PC-3 (cell line): ENCODE measurements at places on chromosomes 4 and X. TPM values are rescaled to one million over a fixed set of nuclear protein-coding genes. Genes with fewer than 3 reads are reported as not detected.

DNA sequence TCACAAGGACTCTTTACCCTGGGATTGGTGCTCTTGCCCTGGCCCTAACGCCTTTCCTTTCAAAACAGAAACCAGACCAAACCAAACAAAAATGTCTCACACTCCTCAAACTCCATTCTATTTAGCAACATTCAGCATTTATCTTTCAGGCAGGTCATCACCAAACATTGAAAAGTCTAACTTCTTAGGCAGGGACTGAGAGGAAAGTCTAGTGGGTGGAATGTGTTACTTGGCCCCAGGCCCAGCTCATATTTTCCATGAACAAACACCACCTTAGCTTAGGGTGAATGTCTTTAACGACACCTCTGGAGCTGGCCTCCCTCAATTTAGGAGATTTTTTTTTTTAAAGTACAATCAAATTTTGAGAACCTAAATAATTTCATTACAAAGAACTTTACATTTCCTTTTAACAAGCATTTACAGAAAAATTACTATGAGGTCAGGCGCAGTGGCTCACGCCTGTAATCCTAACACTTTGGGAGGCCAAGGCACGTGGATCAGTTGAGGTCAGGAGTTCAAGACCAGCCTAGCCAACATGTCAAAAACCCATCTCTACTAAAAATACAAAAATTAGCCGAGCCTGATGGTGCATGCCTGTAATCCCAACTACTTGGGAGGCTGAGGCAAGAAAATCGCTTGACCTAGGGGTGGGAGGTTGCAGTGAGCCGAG, 10.2 kb upstream of the N4BP2 start:
- H3K27ac ChIP-seq: no peak overlapping the region
- H3K27me3 ChIP-seq: no peaks in the 10 kb centered on the region
- DNase-seq: peak; percentile 53

Gene DACH2
- total RNA-seq: not detected in 2 replicates

- H3K4me1 ChIP-seq: peaks cover 34% of the 10 kb centered on the region
- H3K36me3 ChIP-seq: no peaks in the 10 kb centered on the region
- DNase-seq: peak; percentile 78
- H3K27ac ChIP-seq: peak overlapping the region; percentile 58
Observed at GRCh38 chr4:141686146-141686775, 49.9 kb downstream of the IL15 start.

Gene SPIN2B
- 8.1 and 17.7 TPM in 2 replicates for total RNA-seq

Gene EXOC1L
- not detected in 2 replicates for total RNA-seq

DNA sequence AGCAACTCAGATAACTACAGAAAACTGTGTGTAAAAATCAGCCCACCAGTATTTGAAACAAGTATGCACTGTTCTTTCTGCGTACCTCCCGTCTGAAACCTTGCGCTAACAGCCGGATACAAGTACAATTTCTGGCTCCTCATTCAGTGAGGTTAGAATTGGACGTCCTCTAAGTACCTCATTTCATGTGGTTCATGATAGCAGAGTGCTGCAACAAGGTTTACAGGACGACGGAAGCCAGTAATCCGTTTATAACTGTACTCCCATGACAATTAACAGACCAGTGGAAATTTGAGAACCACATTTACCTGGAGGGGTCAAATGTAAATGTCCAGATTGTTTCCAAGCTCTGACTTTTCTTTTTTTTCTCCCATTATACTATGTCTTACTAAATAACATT, 52.9 kb upstream of the TENM3 start:
- H3K36me3 ChIP-seq: no peaks in the 10 kb centered on the region
- DNase-seq: no peak
- no peak overlapping the region for H3K4me3 ChIP-seq
- no peak overlapping the region for H3K27ac ChIP-seq

DNA sequence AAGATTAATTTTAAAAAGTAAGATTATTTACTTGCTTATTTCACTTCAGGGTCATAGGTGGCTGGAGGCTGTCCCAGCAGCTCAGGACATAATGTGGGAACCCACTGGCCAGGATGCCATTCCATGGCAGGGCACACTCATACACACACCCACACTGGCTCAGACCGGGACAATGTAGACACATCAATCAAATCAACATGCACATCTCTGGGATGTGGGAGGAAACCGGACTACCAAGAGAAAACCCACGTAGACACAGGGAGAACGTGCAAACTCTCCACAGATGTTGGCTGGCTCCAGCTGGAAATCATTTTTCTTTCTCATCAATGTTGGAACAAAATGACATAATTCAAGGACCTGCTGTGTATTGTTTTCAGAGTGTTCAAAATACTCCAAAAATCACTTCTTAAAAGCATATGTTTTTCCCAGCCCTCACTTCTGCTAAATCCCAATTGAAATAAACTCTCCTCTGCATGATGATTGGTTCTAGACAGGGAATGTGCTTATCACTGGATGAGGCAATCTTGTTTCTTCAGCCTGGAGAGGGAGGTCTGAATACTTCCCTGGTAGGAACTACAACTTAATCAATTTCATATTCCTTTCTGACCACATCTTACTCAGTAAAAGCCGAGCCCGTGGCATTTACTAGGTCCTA, 18.6 kb upstream of the CPE start:
- no peak overlapping the region for H3K27ac ChIP-seq
- no peaks in the 10 kb centered on the region for H3K36me3 ChIP-seq
- no peaks in the 10 kb centered on the region for H3K27me3 ChIP-seq
- DNase-seq: no peak
- H3K4me3 ChIP-seq: no peak overlapping the region

Gene CXCL5
- 0.55 and 1.0 TPM in 2 replicates for total RNA-seq

GRCh38 chr4:2501034-2501594, 32.2 kb downstream of the RNF4 start:
- H3K4me3 ChIP-seq: no peak overlapping the region
- no peak overlapping the region for H3K27ac ChIP-seq
- H3K27me3 ChIP-seq: no peaks in the 10 kb centered on the region
- peaks cover 34% of the 10 kb centered on the region; the same call in 1 of the 2 replicates for H3K36me3 ChIP-seq
- no peaks in the 10 kb centered on the region for H3K4me1 ChIP-seq

- no peak overlapping the region; the same call in 1 of the 2 replicates for H3K4me3 ChIP-seq
- no peaks in the 10 kb centered on the region for H3K27me3 ChIP-seq
- peaks cover 6% of the 10 kb centered on the region; the same call in 1 of the 2 replicates for H3K4me1 ChIP-seq
- no peak overlapping the region for H3K27ac ChIP-seq
- H3K36me3 ChIP-seq: no peaks in the 10 kb centered on the region
Observed at GRCh38 chrX:22686138-22686541, 313.6 kb upstream of the DDX53 start.

- H3K36me3 ChIP-seq: no peaks in the 10 kb centered on the region
- peak overlapping the region; percentile 63 for H3K4me3 ChIP-seq
- H3K4me1 ChIP-seq: no peaks in the 10 kb centered on the region
Observed at GRCh38 chrX:104136241-104137019, 20.4 kb downstream of the SLC25A53 start.
